Vagina (tissue), 2 donors: ENCODE measurements at places on chromosomes 13 and 19.

- no peak for DNase-seq
These were observed 12.5 kb upstream of the TNFSF9 start for GRCh38 chr19:6518145-6518911.

DNA sequence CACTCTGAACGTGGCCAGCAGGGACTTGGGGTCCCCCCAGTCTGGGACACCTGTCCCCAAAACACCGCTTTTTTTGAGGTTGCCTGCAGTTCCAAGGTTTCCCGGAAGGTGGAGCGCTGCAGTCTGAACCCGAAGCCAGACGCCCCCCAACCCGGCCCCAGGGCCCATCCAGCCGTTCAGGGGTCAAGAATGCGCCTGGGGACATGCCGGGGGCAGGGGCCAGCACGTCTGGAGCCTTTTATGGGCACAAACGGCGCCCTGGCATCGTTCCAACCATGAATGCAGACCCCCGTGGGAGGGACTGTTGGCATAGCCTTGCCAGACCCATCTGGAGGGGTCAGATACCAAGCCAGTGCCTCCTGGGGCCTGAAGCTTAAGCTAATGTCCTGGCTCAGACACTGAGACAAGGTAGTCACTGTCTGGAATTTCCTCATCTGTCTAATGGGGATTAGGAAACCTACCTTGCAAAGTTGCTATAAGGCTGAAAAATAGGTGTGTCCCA is 6.9 kb downstream of the S1PR5 start:
- DNase-seq = no peak

DNA sequence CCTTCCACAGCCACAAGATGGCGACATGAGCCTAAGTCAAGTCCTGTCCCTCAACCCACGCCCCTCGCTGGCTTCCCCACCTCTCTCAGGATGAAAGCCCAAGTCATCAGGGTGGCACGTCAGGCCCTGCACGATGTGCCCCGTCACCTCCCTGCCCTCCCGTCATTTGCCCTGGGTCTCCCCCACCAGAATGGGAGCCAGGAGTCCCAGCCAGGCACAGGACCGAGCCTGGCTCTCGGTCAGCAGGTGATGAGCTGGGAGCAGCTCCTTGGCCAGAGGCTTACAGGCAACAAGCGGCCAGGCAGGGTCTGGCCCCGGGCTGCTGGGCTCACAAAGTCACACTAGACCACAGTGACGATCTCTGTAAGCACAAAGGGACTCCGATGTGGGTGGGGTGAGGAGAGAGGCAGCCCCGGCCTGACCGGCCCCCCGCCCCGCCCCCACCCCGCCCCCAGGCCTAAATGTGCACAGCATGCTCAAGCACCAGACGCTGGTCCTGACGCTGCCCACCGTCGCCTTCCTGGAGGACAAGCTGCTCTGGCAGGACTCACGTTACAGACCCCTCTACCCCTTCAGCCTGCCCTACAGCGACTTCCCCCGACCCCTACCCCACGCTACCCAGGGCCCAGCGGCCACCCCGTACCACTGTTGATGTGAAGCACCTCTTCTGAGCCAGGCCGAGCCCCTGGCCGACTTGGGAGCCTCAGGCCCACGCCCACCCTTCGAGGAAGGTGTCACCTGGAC is 7.3 kb downstream of the MRPL4 start:
- no peak for DNase-seq

DNA sequence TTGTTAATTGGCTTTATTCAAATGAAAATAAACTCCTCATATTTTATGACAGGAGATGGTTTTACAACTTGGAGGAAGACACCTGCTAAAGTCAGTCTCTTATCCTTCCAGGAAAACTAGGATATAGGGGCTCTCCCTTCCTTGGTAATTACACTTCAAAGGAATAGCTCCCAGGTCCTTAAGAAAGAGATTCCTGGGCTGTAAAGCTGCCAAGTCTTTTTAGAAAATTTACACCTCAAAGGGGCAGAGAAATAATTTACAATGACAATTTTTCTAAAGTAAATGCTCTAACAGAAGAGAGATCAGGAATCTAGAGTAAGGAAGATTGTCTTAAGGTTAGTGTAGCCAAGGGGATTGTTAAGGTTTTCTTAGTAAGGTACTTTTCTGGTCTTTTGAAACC is 1359.0 kb downstream of the OLFM4 start:
- DNase-seq = no peak

DNA sequence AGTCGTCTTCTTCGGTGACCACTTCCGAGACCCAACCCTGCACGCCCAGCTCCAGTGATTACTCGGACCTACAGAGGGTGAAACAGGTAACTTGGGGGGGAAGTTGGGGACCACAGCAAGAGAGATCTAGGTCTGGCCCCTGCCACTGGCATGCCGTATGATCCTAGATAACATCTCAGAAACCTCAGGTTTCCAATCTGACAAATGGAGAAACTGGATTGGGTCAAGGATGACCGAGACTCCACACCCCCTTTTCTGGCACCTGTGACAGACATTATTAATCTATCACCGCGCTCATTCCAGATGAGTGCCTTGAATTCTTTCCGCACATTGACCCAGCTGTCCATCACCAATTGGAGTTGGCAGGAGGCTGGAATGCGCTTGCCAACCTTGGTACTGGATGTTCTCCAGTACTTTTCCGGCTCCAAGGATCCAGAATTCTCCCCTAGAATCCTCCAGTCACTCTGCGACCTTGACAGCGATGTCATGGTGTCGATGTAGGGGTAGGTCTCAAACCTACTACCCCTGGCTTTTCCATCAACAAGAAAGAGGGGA is 17.4 kb downstream of the VASP start:
- DNase-seq = no peak

DNA sequence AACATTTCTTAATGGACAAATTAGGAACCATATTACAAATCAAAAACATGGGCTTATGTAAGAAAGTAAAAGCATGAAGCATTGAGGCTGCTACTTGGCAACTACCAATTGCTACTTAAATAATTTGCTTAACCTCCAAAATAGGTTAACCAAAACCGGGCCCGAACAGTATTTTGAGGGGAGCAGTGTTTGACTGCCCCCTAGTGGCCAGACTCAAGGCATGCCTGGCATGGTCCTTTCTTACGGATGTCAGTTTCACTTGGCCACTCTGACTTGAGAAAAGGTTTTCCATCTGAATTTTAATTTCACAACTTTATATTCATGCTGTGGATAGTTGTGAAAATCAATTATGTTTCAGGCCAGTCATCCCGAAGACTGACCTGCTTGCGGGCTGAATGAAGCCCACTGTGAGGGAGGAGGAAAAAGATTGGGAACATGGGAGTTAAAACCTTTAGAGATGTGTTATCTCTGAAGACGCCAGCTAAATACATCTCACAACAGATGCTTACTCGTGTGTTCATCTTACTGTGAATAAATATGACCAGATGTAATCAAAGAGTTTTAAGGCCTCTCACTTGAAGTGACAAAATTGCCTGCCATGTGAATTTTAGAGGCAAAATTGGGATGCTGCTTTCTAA is 2.9 kb downstream of the RXFP2 start:
- DNase-seq = no peak
